ENCODE measurements at places on chromosomes 13 and 19. TPM values are rescaled to one million over a fixed set of nuclear protein-coding genes. Genes with fewer than 3 reads are reported as not detected.

- no peak for DNase-seq
Measured at GRCh38 chr19:30888937-30889336, 460.3 kb downstream of the TSHZ3 start.

GRCh38 chr19:48565090-48565489, 13.1 kb downstream of the SULT2B1 start:
- no peak for DNase-seq

DNA sequence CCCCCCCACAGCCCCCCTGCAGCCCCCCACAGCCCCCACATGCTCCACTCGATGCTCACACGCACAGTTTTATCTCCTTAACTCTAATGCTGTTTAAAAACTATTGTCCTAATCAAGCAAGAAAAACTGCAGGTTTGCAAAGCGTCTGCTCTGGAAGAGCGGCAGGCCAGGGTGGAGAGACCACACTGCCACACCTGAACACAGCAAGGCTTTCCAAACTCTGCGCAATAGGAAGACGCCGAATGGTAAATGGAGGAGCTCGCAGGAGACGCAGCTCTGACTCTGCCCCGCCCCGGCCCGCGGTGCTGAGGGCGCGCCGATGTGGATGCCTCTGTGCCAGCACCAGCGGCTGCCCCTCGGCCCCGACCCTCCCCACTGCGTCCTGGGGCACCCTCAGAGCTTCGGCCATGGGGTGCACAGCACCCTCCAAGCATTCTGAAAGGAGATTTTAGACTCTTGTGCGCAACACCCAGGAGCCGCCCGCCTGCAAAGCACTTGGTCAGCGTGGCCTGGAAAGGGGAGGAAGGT, 32.4 kb downstream of the RASA3 start:
- peak; percentile 58 for DNase-seq

MCEMP1 gene
- total RNA-seq = 2.6 TPM

ZNF699 gene
- total RNA-seq = 10.7 TPM

CD37 gene
- 21.3 TPM for total RNA-seq
